Activated naive CD4-positive, alpha-beta T cell treated with anti-CD3 and anti-CD28 coated beads, Interleukin-2, amount 50 U/mL, for 72 hours (primary cell): ENCODE measurements at places on chromosomes 5 and 9.

DNA sequence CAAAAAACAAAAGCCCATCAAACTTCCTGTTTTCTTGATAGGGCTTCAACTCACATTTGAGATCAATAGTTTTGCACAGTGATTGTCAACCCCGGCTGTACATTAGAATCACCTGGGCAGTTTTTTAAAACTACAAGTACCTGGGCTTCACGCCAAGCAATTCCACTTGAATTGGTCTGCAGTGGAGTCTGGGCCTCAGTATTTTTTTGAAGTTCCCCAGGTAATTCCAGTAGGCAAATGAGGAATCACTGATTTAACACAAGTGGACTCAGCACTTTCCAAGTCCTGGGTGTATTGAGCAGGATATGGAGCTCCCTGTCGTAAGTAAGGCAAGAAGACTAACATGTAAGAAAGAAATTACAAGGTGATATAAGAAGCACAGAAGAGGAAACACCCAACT lies 14.8 kb upstream of the SMIM15 start:
- DNase-seq: no peak

DNA sequence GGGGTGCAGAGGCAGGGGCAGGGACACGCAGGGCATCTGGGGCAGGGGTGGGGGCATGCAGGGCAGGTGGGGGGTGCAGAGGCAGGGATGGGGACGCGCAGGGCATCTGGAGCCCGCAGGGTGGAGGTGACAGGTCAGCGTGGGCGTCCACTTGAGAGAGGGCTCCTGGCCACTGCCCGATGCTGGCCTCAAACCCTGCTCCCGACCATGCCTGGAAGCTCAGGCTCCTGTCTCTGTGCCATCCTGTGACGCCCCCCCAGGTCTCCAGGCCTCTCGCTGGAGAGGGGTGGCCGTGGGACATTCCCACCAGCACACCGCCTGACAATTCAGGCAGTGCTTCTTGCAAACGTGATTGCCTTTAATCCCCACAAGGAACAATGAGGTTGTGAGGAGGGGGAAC lies 33.0 kb downstream of the ZDHHC11B start:
- DNase-seq: no peak

- DNase-seq: no peak
Observed at GRCh38 chr5:27158775-27159174, 120.4 kb upstream of the CDH9 start.

DNA sequence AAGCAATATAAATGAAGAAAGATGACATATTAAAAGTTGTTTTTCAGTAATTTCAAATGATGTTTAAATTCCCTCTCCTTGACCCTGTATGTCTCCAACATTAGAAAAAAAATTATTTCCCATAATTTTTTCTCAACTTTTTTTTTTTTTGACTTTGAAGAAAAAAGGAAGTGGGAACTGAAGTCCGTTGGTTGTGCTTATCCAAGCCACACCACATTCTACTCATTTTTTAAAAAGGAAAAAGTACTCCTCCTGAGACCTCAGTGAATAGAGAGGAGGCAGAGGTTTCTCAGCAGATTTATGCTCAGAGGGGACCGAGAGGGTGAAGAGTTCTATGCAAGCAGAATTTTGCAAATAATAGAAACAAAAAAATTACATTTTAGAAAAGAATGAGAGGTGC lies 123.3 kb downstream of the PCSK5 start:
- no peak for DNase-seq

- no peak for DNase-seq
Observed at GRCh38 chr9:93920131-93920800, 34.9 kb downstream of the BARX1 start.

GRCh38 chr9:17031546-17031945 lies 103.3 kb upstream of the CNTLN start:
- DNase-seq: no peak

- DNase-seq: no peak
Observed at GRCh38 chr5:92041911-92042660, 659.0 kb upstream of the ARRDC3 start.

GRCh38 chr5:181205761-181206649 lies 1.0 kb upstream of the TRIM7 start:
- no peak for DNase-seq

GRCh38 chr5:140391312-140391711 lies 10.3 kb upstream of the ANKHD1 start:
- no peak for DNase-seq

DNA sequence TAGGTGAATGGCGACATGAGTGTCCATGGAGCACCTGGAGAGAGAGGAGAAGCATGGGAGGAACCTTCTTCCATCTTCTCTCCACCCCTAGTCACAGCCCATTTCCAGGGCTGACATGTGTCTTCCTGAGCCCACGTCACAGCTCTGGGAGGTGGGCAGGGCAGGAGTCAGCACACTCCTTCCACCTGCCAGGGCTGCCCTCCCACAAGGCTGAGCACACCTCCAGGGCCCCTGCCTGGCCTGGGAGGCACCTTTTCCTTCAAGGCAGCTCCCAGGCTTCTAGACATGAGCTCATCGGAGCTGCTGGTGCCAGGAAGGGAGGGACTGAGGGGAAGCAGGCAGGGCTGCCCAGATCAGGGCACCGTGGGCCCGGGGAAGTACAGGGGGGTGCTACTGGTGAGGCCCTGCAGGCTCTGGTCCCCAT lies 13.6 kb upstream of the SYNPO start:
- no peak for DNase-seq

- no peak for DNase-seq
Observed at GRCh38 chr5:88142636-88142885, 126.1 kb downstream of the TMEM161B start.

DNA sequence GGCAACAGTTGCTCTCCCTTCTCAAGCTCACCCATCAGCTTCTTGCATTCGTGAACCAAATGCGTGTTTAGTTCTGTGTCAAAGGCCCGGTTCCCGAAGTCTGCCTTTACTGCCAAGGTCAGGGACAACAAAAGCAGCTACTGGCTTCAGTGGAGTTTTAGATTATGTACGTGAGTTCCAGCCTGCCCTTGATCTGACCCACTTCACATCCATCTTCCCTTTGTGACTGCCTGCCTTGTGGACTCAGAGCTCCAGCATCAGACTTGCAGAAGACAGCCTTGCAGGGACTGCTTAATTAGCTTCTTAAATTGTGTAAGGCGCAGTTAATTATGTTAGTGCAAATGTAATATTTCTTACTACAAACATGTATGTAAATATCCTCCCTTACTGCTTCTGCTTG lies 774.7 kb upstream of the EDIL3 start:
- DNase-seq: no peak

GRCh38 chr5:33984671-33985124 lies at the start of gene SLC45A2:
Gene SLC45A2 (minus strand): TSS chr5:33984693. CDS start chr5:33984583, 110 bp downstream.
- no peak for DNase-seq

DNA sequence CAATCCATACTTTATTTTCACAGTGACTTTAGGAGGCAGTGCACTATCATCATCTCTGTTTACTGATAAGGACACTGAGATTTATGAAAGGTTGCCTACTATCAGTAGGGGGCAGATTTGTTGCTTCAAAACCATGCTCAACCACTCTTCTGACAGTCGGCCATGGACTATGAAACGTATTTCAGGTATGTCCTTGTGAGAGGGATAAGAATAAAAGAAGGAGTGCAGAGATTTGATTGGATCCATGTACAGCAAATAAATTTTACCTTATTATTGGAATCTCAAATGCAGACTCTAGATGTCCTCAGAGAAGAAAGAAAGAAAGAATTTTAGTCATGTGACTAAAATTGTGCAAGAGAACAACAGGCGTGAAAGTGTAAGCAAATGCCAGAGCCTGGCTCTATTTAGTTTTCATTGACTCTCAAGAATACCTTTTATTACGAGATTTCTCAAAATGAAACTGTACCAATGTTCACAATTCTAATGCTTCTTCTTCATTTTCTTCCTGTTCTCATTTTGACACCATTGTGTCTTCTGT lies 296.6 kb upstream of the RASA1 start:
- no peak for DNase-seq

- DNase-seq: no peak
Observed at GRCh38 chr9:5994493-5994892, 20.9 kb downstream of the RANBP6 start.

- no peak for DNase-seq
Observed at GRCh38 chr9:130185017-130185416, 12.8 kb downstream of the NCS1 start.

- no peak for DNase-seq
Observed at GRCh38 chr5:42691413-42691937, 65.1 kb upstream of the CCDC152 start.

DNA sequence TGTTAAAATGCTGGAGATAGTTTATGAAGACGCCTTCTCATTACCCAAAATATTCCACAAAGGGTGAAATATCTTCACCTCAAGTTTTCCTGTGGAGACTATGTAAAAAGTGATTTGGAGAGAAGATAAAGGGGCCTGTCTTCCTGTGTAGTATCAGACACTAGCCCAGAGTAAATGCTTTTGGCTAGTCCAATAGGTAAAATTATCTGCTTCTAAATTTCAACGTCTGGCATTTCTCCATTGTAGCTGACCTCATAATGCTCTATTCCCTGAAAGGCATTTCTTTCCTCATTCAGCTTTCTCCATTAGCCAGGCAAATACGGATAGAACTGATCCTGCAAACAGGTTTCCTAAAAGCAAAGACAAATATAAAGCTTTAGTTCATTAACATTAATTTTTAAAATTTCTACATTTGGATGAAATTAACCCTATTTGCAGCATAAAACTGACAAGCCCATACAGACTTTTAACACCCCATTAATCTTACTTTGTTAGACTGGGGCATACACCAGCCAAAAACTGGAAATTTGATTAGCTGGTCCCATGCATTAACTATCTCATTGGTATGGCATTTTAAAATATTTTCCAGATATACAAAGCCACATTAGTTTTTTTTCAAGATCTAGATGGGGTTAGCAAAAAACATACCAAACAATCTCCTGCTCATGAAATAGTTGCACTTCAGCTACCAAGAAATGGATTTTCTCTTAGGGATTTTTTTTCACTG lies 548.8 kb downstream of the EFNA5 start:
- DNase-seq: no peak

DNA sequence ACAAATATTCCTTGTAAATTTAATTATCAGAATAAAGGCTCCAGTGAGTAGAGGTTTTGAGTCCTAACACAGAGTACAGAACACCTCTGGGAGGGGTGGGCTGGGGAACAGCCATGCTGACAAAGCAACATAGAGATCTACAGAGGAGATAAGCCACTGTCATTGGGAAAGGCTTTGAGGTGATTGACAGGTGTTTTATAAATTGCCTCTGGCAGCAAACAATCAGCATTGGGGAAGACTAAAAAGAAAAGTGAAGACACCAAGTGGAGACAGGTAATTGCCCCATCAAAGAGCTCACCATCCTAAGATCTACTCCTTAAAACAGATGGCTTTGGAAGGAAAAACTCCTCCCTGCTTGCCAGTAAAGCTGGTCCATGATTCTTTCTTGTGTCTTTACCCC lies 189.7 kb upstream of the TLE4 start:
- no peak for DNase-seq
